ENCODE measurements at places on chromosomes 7 and 10.

GRCh38 chr7:148819697-148820360, 64.3 kb downstream of the EZH2 start:
- no peak for DNase-seq

DNA sequence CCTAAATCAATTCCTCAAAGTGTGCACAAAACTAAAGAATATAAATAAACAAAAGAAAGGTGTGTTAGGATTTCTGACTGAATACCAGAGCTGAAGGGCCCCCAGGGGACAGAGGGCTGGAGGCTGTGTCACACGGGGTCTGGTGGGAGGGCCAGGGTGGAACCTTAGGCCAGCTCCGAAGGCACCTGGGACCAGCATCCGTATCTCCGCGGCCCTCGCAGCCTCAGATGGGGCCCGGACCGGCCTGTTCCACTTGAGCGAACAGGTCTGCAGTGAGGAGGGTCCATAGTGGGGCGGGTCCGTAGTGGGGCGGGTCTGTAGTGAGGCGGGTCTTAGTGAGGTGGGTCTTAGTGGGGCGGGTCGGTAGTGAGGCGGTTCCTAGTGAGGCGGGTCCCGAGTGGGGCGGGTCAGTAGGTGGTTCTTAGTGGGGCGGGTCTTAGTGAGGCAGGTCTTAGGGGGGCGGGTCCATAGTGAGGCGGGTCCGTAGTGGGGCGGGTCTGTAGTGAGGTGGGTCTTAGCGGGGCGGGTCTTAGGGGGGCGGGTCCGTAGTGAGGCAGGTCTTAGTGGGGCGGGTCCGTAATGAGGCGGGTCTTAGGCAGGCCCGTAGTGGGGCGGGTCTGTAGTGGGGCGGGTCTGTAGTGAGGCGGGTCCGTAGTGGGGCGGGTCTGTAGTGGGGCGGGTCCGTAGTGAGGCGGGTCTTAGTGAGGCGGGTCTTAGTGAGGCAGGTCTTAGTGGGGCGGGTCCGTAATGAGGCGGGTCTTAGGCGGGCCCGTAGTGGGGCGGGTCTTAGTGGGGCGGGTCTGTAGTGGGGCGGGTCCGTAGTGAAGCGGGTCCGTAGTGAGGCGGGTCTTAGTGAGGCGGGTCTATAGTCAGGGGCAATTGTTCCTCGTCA, 15.1 kb downstream of the GPR146 start:
- DNase-seq, result no peak

- no peak for DNase-seq
These were observed 19.7 kb upstream of the SHH start for GRCh38 chr7:155831807-155832524.

DNA sequence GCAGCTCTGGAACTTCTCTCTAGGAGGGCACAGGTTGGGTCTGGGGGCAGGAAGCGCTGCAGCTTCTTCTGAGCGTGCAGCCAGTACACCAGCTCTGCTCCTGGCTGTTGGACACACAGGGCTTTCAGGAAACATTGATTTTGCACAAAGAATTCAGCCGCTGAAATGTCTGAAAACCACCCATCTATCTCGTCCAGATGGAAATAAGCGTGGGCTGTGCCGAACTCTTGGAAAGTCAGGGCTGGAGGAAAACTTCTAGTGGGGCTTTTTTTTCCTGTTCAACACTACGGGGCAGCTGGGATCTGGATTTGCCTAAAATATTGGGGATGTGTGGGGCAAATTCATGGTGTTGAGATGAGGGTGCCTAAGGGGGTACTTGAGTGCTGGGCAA, 31.2 kb downstream of the PALD1 start:
- DNase-seq, result no peak

- DNase-seq, result no peak
These were observed 302.2 kb downstream of the BBS9 start for GRCh38 chr7:33431543-33431942.

GRCh38 chr10:128178302-128178958, 52.2 kb upstream of the MKI67 start:
- DNase-seq, result no peak

DNA sequence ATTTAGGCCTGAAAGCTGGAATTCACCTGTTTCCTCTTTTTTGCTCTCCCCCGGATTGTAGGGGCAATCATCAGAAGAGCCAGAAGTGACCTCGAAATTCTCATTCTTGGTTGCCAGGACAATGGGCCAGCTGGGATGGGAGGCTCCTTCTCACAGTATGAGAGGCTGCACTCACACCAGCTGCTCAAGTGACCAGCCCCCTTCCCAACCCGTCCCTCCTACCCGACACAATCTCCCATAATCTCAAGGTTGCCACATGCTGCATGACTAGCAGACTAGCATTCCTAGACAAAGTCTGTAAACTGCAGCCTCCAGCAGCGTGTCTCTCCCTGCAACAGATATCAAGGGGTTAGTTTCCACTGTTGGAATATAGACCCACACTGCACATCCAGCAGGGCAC, 110.3 kb downstream of the C1GALT1 start:
- DNase-seq, result no peak

GRCh38 chr10:66483966-66484365, 441.9 kb upstream of the LRRTM3 start:
- DNase-seq, result no peak

DNA sequence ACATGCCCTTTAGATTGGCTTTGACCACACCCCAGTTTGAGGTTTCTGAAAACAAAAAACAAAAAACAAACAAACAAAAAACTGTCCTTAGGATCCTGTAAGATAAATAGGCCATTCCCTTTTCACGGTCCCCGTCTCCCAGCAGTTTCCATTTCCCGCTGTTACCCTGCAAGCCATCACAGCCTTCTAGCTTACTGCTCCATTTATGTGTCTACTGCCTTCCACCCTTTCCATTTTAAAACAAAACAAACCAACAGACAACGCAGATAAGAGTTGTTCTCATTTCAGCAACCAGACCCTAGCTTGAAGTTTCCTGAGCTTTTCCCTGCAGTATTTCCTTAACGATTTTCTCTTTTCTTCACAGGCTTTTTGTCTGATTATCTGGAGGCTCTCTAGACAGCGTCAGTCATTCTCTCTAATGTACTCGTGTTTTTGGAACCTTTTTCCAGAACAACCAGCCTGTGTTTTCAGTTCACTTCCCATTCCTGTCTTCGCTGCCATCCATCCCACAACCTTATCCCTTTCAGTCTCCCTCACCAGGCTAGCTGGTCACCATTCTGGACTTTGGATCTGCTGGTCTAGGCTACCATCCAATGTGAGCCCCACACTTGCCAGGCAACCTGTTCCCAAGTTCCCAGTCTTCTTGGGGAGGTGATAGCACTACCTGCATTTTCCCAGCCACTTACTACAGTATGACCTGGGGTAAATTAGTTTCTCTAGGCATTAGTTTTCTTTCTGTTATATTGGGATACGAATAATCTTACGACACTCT, 317.3 kb upstream of the FZD1 start:
- no peak for DNase-seq

DNA sequence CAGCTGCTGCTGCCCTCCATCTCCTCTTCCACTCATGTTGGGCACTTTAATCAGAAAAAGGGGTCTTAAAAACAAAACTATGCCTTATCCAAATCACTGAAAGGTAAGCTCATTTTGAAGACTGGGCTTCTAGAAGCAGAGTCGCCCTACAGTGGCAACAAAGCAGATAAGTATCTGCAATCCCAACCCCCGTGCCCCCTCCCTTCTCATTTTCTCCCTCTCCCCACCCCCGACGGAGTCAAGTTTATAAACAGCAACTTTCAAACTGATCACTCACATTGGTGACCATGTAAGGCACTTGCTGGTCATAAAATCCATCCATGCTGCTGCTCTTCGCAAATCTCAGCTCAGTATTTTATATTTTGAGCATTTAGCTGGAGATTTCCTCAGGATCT, 738 bp downstream of the ETV1 start:
- no peak for DNase-seq

GRCh38 chr10:55631071-55631654, 729.9 kb downstream of the ZWINT start:
- DNase-seq, result no peak

DNA sequence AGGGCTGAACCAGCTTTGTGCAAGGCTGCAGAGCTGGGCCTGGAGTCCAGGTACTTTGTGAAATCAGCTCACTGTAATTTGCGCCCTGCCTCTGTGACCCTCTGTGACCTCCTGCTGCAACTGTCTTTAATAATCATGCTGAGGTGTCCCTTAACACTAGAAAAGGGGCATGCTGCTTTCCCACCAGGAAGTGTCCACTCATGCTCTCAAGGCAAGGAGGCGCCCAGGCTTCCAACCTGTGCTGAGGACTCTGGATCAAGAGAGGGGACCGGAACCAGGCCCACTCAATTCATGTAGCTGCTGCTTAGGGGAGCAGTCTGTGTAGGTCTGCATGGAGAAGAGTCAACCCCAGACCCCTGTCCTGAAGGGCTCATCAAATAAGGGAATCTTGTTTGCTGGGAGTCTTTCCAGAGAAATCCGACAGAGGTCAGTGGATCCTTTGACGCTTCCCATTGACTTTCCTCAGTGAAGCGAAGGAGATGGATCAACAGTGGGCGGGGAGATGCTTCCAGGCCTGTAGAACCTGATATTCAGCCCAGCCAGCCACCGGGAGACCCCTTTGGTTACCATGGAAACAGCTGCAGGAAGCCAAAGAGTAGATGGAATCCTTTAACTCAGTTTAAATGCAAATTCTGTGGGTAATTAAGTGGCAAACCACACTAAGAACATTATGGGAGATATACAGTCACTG, 945.9 kb downstream of the GRID1 start:
- no peak for DNase-seq

GRCh38 chr7:4042402-4043045, 639.6 kb upstream of the FOXK1 start:
- no peak for DNase-seq

DNA sequence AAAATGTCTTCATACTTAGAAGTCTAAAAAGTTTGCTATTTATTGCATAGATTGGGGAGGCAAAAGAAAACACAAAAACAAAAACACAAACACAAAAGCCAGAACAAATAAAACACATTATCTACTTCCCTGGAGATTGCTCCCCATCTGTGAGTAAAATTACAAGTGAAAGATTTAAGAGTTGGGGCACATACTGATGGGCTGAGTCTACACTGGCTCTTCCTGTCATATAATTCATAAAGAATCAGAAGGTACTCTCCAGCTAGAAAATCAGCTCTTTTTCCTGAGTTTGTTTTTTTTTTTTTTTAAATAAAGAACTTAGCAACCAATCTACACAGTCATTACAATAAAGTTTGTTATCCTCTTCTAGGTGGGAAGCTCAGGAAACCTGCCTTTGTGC, 192.4 kb upstream of the LRRN3 start:
- no peak for DNase-seq

- no peak for DNase-seq
These were observed 365.6 kb upstream of the MGMT start for GRCh38 chr10:129101232-129101980.

DNA sequence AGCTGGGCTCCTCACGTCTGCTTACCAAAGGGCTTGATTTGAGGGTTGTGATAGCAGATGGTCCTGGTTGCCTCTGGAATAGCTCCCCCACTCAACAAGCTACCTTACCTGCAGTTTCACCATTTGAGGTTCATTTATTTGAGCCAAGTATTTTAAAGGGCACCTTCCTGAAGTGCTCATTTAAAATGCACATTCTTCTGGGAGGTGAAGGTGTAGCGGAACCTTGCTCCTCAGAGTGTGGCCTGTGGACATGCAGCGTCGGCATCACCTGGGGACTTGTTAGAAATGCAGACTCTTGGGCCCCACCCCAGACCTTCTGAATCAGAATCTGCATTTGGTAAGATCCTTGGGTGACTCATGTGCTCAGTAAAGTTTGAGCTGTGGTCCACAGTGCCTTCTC, 2.3 kb downstream of the CDH23 start:
- no peak for DNase-seq

- DNase-seq, result no peak
These were observed 1634.5 kb upstream of the LRRTM3 start for GRCh38 chr10:65291286-65291685.

DNA sequence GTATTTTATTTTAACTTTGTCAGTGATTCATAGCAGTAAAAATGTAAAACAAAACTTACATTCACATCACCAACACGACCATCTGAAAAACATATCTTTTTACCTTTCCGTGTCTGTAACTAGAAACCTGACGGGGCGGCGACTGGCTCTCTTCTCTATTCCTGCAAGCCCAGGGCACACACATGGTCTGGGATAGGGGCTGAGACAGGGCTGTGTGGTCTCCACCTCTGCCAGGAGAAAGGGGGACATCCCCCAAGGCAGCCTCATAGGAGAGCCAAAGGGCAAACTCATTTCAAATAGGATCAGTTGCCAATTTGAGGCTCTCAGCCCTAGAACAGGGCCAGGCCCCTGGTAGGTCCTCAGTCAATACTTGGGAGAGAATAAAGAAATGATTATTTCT, 359.4 kb downstream of the TCERG1L start:
- no peak for DNase-seq

GRCh38 chr10:48199580-48200377, 74.7 kb downstream of the FRMPD2 start:
- no peak for DNase-seq

DNA sequence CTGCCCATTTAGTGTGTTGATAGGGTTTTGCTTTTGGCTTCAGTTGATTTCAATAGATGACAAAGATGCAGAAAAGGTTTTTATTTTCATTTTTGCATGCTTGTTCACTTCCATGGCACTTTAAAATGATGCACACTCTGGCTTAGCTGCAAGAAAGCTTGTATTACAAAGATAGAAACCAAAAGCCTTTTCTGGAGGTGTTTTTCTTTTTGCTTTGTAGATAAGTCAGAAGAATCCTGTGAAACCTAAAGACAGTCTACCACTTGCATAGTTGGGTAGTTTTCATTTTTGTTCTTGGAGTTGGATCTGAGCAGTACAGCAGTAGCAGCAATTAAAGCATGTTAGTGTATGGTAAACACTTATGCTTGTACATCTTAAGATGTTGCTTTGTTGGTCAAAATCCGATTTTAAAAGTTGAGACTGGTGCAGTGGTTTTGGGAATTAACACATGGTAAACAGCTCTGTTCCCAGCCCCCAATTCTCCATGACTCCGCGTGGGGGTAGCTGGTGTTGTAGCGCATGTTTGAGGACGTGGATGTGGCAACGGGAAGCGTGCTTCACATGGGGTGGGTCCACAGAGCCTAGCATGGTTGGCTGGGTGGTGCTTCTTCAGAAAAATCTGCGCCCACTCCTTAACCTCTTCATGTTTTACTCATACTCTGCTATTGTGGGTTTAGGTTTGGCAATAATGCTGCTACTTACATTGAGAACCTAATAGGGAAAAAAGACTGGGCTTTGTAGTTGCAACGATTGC, 19.8 kb downstream of the CCNY start:
- no peak for DNase-seq

DNA sequence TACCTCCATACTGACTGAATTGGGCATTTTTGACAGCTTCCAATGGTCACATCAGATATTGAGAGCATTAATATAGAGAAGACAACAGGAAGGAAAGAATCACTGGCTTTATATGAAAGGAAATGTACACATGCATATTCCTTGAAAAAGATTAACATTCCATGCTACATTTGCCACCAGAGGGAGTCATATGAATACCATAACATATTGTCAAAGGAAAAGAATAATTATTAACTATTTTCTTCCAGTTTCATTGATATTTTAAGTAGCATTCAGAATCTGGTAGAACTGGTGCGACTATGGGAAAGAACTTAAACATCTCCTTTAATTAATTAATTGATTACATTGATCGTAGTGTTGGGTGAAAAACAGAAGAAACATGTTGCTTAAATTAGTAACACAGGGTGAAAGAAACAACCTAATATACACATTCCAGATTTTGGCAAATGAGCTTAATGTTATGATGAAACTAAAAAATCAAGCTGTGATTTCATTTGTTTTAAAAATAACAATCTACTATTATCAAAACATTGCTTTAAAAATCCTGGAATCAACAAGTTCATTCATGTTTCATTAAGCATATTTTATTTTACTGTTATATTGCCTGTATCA, 71.5 kb downstream of the GPR85 start:
- peak; percentile 2 for DNase-seq

Data from renal cortex interstitium (tissue), 15 donors.